ENCODE measurements at places on chromosomes 6 and 20.

DNA sequence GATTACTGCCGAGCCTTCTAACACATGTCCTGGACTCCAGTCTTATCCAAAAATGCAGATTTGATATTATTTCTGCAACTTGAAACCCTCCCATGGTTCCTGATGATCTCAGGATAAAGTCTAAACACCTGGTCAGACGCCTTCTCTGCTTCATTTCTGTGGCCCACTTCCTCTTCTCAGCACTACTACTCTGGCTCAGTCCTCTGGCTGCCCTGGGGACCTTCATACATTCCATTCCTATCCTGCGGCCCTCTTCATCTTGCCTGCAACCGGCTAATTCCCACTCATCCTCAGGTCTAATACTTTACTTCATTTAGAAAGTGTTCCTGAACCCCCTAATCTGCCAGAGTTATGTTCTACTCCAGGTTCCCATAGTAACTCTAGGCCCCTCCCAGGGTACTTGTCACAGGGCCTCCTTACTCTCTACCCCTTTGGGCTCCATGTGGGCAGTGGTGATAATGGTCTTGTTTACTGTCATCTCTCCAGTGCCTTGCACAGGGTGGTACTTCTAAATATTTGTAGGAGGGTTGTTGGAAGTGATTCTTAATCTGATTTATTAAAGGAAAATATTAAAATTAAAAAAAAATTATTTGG is 18.9 kb downstream of the MAN1A1 start:
- DNase-seq = no peak

DNA sequence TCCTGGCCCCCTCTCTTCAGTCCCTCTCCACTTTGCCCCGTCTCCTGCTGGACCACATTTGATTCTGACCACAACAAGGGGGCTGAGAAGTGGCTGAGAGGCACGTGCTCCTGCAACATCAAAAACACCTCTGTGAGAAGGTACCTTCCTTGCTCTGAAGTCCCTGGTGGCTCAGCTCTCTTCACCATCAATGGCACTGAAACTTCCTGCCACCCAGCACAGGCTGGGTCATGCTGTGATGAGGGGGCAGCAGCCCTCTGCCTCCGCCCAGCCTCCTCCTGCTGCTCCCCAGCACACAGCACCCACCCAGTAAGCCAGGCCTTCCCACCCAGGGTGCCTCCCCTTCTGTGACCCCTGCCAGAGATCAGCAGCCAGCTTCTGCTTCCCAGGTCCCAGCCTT is 10.3 kb downstream of the ZMYND8 start:
- DNase-seq = no peak

- DNase-seq = no peak
These were observed 23.2 kb upstream of the ELOVL2 start for GRCh38 chr6:11067348-11067747.

DNA sequence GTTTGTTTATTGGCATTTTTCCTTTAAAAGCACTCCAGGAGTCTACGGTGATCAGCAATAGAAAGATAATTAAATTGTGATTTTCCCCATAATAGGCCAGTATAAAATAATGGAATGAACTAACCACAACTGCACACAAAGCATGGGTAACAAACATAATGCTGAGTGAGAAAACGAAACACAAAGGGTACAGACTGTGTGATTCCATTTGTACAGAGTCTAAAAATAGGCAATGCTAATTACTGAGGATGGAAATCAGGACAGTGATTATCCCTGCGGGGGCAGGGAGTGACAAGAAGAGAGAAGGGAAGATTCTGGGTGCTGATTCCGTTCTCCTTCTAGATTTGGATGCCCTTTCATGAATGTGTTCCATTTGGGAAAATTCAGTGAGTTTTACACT is 478.1 kb downstream of the PREX1 start:
- DNase-seq = no peak

- no peak for DNase-seq
These were observed 10.7 kb upstream of the GATA5 start for GRCh38 chr20:62486484-62486883.

DNA sequence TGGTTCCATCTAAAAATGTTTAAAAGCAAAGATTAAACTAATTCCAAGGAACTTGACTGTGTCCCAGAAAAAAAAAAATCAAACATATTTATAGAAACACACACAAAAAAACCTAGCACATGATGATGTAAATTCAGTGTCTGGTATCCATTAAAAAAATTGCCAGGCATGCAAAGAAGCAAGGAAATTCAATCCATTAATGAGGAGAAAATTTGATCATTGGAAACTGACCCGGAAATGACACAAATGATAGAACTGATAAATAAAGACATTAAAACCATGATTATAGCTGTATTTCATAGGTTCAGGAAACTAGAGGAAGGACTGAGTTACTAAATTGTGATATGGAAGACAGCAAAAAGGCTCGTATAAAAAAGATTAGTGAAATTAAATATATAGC is 34.7 kb downstream of the PDYN start:
- DNase-seq = no peak

- no peak for DNase-seq
These were observed 17.3 kb upstream of the MCUR1 start for GRCh38 chr6:13831615-13832014.

- no peak for DNase-seq
These were observed 16.8 kb downstream of the ETV7 start for GRCh38 chr6:36370638-36371037.

GRCh38 chr6:134623401-134623800 is 305.5 kb upstream of the SGK1 start:
- no peak for DNase-seq

GRCh38 chr6:166036316-166037095 is 131.1 kb downstream of the TBXT start:
- no peak for DNase-seq

DNA sequence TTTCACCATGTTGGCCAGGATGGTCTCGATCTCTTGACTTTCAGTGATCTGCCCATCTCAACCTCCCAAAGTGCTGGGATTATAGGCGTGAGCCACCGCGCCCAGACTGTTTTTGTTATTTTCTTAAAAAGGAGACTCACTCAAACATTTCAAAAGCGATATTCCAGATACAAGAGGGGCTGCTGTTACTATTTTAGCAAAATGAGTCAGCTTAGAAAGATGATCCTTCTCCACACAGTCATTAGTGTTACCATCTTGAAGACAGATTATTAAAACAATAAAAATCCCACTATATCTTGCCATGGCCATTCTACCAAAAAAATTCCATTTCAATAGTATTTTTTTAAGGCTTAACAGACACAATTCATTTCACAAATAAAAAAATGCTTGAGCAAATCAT is 102.8 kb downstream of the PREP start:
- DNase-seq = no peak

GRCh38 chr6:17536586-17536985 is 63.5 kb upstream of the FAM8A1 start:
- no peak for DNase-seq

DNA sequence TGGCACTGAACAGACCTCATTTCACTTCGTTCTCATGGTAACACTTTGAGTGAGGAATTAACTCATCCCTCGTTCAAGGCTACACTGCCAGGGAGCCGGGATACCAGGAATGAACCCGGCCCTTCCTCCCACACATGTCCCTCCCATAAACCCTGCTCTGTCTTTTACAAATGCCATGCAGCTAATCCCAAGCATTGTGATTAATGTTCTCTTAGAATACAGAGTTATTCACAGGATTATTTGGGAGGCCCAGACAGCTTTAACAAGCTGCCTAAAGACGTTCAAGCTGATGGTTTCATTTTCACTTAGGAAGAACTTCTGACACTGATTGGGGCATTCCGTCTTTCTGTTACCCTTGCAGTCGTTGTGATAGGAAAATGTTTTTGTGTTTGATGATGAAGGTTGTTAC is 42.5 kb upstream of the CD83 start:
- no peak for DNase-seq

- no peak for DNase-seq
These were observed 34.4 kb upstream of the ASF1A start for GRCh38 chr6:118859517-118860064.

GRCh38 chr6:133300896-133301295 is 59.7 kb downstream of the EYA4 start:
- no peak for DNase-seq

DNA sequence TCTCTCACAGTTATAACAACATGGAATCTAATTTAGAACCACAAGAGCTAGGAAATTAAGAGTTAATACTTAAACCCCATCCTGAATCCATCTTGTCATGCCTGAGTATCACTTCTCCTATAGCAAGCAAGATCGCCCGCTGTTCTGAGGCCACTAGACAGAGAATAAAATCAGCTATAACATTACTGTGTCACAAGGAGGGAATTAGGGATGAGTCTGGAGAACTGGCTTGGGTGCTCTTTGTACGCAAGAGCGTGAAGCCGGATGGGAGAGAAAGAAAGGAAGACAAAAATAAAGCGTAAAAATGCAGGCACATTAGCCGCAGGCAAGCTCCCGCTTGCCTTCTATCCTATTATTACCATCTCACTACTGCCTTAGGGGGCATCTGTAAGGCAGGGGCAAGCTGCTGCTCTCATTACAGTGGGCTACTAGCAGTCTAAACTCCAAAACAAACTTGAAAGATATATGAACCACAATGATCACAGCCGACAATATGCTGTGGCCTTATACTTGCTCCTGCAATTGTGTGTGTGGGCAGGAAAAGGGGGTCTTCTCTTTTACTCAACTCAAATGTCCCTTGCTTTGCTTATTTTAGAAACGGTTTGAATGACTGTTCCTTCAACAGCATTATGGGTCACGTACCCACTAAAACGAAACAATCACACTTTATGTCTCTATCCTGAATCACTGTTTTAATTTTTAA is 81.9 kb downstream of the GJA10 start:
- no peak for DNase-seq

- DNase-seq = peak; percentile 26
These were observed 221.2 kb downstream of the SLC24A3 start for GRCh38 chr20:19433371-19434350.

GRCh38 chr6:34575326-34575725 is 19.2 kb upstream of the SPDEF start:
- no peak for DNase-seq

Data from AG04449 (cell line).